ENCODE measurements at places on chromosomes 4 and X.

- no peak for DNase-seq
These were observed 5.4 kb upstream of the CCSER1 start for GRCh38 chr4:90121676-90122354.

DNA sequence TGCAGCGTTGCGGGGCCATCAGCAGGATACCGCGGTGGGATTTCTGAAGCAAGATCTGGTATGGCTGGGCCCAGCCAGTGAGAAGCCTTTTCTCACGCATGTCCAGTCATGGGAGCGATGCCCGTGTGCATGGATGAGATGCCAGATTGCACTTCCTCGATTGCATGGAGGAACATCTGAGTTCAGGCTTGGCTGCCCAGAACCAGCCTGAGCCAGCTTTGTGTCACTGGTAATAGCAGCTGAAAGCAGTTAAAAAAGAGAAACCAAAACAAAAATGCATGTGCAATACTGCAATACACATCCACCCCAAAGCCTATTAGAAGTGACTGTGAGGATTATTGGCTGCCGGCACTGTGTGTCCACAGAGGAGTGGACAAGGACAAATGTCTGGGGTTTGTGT is 59.3 kb downstream of the PSAPL1 start:
- no peak for DNase-seq

- DNase-seq: no peak
These were observed 33.4 kb downstream of the SYTL4 start for GRCh38 chrX:100698551-100698950.

- no peak for DNase-seq
These were observed 115.8 kb upstream of the INPP4B start for GRCh38 chr4:142961866-142962265.

- DNase-seq: no peak
These were observed 569 bp downstream of the CXCR3 start for GRCh38 chrX:71617742-71618141.

GRCh38 chr4:71189471-71189870 is 149.3 kb upstream of the SLC4A4 start:
- DNase-seq: peak; percentile 53

- DNase-seq: no peak
These were observed 7.6 kb downstream of the TRAM1L1 start for GRCh38 chr4:117077760-117078159.

DNA sequence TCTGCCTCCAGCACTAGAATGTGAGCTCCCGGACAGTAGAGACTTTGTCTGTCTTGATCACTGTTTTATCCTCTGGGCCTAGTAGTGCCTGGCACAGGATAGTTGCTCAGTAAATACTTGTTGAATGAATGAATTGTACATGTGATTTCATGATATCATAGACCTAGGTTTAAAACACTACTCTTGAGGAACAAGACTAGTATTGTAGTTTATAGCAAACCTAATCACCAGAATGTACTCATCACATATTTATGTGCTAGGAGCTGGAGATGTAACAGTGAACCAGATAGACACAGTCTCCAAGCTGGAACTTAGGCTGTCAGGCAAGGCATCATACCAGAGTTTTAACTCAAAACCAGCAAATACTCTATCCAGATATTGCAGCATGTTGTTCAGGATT is 23.5 kb downstream of the GAB3 start:
- peak; percentile 58 for DNase-seq

DNA sequence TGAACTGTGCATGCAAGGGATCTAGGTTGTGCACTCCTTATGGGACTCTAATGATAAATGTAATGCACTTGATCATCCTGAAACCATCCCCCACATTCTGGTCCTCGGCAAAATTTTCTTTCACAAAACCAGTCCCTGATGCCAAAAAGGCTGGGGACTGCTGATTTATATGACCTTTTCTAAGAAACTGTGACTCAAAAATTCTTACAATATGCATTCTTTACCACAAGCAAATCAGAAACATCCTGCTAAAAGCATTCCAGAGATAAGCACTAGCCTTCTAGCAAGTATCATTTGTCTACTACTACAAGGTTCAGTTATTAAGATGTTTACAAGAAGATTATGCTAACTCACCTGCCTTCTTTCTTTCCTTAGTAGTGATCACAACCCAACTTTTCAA is 166.5 kb upstream of the PCDH7 start:
- DNase-seq: peak; percentile 2

DNA sequence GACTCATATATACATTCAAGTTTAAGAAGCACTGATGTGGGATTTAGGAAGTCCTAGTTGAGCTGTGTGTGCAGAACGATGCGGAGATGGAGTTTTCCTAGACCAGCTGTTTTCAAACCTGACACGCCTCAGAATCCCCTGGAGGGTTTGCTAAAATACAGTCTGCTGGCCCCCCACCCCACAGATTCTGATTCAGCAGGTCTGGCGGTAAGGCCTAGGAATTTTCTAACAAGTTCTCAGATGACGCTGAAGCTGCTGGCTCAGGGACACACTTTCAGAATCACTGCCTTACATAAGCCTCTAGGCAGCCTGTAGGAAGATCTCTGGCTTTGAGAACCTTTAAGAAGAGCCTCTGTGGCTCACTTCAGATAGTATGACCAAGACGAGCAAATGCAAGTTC is 73.1 kb downstream of the PHEX start:
- no peak for DNase-seq

- peak; percentile 36 for DNase-seq
These were observed 691 bp upstream of the USP46 start for GRCh38 chr4:52659722-52660261.

- no peak for DNase-seq
These were observed 6.9 kb downstream of the CLCN3 start for GRCh38 chr4:169627307-169627706.

GRCh38 chr4:188254211-188254610 is 115.0 kb downstream of the TRIML1 start:
- DNase-seq: peak; percentile 21

DNA sequence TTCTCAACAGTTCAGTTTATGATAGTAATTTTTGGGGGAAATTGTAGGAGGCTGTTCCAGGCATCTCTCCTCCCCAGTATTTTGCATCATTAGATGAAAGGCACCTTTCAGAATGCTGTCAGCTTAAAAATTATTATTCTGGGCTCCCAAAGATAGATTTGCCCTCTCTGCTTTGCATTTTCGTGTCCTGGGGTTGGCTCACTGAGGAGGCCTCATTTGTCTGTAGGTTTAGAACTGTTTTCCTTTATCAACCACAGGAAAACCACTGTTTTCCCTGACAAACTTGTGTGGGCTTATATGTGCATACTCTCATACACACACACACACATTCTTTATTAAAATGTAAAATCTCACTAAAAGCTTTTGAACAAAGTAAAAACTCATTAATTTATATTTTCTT is 197.2 kb upstream of the VCX3A start:
- no peak for DNase-seq

- DNase-seq: no peak
These were observed 10.5 kb downstream of the ANTXR2 start for GRCh38 chr4:80062527-80062926.

DNA sequence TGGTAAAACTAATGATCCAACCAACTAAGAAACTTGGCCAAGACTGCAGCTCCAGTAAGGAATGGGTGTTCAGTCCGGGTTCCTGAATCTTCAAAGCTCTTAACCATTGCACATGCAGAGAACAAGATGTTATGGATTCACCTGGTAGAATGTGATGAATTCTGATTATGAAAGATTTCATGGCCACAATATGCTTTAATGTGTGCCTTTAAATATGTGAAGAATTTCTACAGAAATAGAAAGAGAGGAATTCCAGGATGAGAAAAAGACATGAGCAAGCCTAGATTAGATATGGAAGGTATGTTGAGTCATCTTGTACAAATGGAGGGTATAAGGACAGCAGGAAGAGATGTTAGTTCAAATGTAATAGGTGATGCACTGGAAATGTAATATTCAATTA is 472.2 kb upstream of the TENM3 start:
- DNase-seq: peak; percentile 9

DNA sequence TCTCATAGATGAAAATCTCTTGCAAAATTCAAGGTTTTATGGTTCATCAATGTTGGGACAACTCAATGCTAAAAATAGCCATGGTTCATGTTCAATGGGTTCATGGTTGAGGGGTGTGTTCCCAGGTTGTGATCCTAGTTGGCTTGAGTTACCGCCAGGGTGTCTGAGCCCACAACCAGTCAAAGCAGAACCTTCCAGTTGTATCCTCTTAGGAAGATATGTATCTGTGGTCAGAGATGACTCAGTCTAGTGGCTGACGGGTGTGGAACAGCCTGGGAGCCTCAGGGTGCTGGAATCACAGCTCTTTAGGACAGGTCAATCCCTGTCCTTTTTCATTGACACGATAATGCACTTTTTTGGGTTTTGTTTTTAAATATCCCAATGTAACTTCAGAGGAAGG is 192.3 kb upstream of the NR3C2 start:
- DNase-seq: peak; percentile 11

DNA sequence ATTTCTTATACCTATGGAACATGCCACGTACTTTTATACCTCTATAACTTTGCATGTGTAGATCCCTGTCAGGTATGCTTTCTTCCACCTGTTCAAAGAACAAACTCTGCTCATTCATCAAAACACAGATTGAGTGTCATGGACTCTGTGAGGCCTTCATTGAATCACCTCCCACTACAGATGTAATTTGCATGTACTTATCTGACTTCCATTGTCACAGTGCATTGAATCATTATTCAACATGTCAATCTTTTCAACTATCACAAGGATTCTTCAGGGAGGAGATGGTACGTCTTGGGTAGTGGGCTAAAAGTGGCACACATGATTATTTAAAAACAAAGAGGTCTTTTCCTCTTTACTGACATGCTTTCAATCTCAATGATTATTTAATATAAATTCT is 24.1 kb downstream of the SPOCK3 start:
- DNase-seq: no peak

DNA sequence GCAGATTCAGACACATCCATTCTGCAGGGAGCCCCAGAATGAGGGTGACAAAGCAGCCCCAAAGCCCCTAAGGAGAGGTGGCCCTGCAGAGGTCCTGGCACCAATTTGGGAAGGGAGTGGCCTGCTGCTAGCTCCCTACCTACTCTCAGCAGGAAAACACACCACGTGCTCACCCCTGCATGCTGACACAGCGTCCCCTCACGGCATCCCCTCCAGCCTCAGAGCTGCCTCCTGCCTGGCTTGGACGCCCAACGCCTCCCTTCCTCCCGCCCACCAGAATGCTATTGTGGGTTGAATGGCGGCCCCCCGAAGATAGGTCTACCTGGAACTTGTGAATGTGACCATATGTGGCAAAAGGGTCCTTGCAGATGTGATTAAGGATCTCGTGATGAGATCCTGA is 28.8 kb downstream of the ZFYVE28 start:
- DNase-seq: no peak

GRCh38 chr4:108527723-108528122 is 92.7 kb upstream of the RPL34 start:
- DNase-seq: no peak

DNA sequence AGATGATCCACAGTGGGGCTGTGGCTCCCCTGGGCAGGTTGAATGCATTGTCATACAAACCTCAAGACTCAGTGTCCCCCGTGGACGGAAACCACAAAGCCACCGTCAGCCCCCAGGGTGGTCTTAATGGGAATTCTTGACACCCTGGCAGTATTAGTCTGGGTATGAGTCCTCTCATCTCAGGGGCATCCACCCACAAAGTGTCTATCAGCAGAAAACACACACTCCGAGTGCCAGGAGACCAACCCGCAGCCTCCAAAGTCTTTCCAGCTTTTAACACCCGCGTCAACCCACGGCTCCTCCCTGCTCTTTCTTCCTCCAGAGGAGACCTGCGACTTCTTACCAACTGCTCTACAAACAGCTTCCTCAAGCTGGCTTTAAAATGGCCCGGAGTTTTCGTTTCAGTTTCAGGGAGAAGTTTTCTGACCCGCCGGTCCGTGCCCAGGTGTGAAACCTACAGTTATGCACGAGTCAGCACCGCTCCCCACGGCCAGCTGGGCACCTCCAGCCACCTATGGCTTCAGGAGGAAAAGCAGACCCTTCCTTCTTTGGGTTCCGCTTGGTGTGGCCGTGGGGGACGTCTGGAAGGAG is 14.4 kb upstream of the ASMTL start:
- no peak for DNase-seq

DNA sequence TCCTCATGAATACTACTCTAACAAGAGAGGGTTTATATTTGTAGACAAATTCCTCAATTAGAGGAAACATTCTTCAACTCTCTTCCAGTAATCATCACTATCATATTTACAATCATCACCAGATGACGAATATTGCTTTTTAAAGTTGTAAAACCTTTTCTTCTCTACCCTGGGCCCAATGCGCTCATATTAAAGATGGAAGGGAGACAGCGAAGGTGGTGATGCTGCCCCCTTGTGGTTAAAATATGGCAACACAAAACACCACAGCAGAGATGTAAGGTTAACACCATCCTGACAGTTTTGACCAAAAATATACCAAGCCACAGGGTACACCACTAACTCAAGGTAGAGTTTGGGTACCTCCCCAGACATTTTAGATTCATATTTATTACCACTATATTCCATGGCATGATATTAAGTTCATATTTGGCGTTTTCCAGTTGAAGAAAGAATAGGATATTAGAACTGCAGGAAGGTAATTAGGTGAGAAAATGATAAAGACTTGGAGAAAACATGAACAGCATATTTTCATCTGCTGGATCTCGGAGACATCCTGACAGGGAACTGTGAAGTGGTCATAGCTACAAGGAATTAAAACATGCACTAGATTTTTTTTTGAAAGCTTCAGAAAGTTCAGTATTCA is 72.8 kb downstream of the SLC9A7 start:
- peak; percentile 39 for DNase-seq

DNA sequence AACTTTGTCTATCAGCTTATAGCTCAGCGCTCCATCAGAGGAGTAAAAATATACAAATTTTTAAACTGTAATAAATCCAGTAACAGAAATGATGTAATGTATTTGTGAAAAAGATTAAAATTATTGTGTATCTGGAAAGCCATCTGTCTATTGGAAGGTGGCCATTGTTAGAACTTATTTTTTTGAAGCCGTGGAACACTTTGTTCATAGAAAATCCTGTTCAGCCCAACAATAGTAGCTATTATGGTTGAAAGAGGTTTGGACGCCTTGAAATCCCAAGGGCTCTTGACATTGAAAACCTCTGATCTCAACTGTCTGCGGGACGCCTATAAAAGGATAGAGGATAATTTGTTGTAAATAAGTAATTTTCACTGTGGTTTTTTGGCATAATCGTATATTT is 98.3 kb downstream of the RAPGEF2 start:
- no peak for DNase-seq

DNA sequence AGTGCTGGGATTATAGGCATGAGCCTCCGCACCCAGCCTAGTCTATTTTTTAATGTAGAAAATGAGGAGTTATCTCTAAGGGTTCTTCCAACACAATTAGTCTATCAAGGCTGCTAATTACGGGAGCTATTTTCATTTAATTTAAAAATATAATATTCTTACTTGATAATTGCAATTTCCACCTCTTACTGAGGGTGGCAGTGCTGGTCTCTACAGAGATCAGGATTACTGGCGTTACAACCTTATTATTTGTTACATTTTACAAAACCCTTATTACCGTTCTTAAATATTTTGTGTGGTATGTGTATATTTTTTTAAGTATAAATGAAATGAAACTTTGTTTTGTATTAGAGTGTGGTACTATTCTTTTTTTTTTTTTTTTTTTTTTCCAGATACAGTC is 17.6 kb upstream of the GK start:
- no peak for DNase-seq

- DNase-seq: no peak
These were observed 45.0 kb downstream of the TIGD2 start for GRCh38 chr4:89156174-89156914.

- DNase-seq: no peak
These were observed 96.1 kb downstream of the PHKA2 start for GRCh38 chrX:18887825-18888212.
